LHCN-M2 (cell line): ENCODE measurements at places on chromosomes 16 and 17. TPM values are rescaled to one million over a fixed set of nuclear protein-coding genes. Genes with fewer than 3 reads are reported as not detected.
A peak's percentile ranks its signal among the peaks of the same experiment; 100 is the strongest.

The FBXW10B gene
- total RNA-seq = 0.83 and 1.1 TPM in 2 replicates

The SULT1A3 gene
- 2.6 and 5.4 TPM in 2 replicates for total RNA-seq

The TMC8 gene
- not detected in 2 replicates for total RNA-seq

The ZNF423 gene
- not detected in 2 replicates for total RNA-seq

DNA sequence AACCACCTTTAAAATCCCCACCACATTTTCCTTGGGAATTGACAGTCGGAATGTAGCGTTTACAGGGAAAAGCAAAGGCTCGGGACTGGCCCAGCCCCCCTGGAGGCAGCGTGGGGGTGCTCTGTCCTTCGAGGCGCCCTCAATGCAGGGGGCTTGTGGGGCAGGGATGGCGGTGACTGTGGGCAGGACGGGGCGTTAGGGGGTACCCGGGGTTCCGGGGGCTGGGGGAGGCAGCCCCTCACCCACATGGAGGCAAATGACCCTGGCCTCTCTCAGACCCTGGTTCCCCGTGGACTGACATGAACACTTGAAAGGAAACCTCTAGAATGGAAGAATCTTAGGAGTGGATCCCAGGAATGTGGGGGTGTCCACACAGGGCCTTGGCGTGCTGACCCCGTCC, 78.4 kb upstream of the GNG13 start:
- no peak for DNase-seq

DNA sequence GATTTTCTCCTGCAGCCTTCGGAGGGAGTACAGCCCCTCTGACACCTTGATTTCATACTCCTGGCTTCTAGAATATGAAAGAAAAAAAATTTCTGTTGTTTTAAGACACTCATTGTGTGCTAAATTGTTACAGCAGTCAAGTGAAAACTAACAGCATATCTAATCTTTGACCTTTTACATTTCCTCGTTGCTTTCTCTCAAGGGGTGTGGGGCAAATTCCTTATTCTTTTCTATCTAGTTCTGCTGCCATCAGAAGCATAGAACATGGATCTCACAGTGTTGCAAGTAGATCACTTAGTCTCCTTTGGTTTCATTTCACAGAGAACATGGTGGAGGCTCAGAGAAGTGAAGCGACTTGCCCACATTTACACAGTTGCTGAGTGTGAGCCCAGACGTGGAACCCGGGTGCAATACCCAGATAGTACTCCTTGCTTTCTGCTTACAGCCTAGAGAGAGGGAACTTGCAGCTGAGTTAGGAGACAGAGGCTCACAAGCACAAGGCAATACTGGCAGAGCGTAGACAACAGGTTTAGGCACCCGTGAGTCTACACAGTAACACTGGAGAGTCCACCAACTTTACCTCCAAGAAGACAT, 28.7 kb upstream of the MMD start:
- DNase-seq = no peak

DNA sequence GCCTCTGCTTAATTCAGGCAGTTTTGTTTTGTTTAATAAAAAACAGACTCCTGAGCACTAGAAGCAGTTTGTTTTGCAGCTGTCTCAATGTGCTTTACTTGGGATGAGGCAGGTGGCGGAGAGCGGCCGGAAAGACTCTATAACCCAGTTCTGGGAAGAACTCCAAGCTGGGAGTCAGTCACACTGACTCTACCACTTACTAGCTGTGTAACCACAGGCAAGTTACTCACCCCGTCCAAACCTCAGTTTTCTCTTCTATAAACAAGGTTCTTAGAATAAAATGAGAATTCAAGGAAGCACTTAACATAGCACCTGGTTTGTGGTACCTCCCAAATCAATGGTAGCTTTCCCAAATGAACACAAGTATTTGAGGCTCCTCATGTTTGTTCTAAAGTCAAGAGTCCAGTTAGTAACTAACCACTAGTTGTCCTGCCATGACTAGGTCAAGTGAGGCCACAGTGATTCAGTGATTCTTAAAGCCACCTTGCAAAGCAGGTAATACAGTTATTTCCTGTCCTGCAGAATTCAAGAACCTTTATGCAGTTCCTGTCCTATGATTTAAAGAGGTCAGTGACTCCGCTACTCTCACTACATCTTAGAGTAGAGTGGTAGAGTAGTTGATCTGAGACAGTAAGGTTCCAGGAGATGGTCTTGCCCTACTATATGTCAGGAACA, 2.7 kb downstream of the TXNDC17 start:
- DNase-seq = peak; percentile 96

DNA sequence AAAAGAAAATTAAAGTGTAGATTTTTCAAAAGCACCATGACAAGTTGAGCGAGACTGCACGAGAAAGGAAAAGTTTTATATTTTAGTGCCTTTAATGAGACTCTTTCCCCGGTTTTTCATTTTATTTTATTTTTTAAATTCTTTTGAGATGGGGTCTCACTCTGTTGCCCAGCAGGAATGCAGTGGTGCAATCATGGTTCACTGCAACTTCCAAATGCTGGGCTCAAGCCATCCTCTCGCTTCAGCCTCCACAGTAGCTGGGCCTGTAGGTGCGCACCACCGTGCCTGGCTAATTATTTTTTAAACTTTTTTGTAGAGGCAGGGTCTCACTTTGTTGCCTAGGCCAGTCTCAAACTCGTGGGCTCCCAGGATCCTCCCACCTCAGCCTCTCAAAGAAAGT, 5.7 kb upstream of the ATP2A3 start:
- DNase-seq = no peak

GRCh38 chr16:88977018-88977811, at the start of gene CBFA2T3:
Gene CBFA2T3, minus strand, starts transcription at chr16:88977207. Its CDS starts 400 bp downstream, at chr16:88976807.
- DNase-seq = no peak

DNA sequence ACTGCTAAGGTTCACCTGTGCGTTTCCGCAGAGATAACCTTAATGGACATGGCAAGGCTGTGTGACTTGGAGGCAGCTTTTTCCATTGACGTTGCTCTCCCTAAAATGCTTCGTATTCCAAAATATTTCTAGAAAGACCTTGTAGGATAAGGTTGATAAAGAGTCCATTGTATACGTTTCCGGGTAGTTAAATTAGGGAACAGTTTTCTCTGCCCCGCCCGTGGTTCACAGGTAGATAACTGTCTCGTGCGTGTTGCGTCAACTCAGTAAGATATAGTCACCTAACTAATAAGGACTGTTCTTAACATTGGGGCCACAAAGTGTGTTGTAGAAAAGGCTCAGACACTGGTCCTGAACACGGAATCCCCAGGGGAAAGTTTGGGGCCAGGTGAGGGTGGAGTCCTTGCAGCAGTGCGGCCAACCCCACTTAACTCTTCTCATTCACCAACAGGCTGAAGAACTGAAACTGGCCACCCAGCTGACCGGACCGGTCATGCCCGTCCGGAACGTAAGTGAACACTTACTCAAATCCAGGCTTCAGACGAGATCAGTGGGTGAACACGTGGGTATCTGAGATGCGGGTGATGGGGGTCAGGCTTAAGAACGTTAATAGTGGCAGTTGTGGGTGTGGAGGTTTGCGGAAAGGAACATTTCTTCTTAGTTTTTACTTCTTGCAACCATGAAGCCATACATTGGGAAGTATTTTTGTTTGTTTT, 1.6 kb downstream of the RPL13 start:
- DNase-seq = no peak

DNA sequence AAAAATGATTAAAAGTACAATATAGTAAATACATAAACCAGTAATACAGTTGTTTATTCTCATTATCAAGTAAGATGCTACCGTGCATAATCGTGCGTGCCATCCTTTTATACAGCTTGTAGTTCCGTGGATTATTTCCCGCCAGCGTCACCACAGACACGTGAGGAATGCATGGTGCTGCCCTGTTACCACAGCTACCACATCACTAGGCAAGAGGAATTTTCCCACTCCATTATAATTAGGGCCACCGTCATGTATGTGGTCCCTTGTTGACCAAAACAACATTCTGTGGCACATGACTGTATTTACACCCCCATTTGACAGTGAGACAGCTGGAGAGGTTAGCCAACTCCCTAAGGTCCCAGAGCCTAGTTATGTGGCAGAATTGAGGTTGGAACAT, 30.5 kb upstream of the LGALS9 start:
- DNase-seq = peak; percentile 90

- no peak for DNase-seq
Measured at GRCh38 chr17:80270836-80271235, 10.2 kb downstream of the RNF213 start.

DNA sequence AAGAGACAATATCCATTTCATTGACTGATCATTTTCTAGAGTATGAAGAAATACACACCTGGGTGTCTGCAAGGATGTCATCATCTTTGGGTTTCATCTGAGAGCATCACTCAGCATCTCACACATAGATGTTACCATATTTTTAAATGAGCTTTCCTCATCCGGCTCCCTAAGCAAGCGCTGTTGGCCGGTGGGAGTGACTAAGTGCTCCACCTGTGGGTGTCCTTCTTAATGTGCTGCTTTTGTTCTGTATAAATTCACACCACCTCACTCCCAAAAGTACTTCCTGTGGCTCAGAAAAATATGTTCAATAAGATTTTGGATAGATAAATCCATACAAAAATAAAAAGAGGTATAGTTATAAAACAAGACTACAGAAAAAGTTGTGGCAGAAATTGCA, 7.4 kb downstream of the SSTR2 start:
- peak; percentile 41 for DNase-seq

DNA sequence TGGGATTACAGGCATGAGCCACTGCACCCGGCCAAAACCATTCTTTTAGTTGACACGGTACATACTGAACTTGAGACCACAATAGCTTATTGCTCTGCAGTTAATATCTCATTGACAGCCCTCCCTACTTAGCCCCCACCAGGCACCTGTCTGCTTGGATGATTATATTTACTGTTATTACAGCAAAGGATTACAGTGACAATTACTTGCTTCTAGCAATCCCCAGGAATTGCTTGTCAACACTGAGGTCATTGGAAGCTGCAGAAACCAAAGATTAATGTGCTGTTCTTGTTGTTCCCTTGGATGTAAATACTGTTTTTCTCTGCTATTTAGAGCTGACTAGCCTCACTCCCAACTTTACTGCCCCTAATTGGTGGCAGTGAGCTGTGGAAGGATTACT, 211.2 kb downstream of the LGALS9B start:
- no peak for DNase-seq

DNA sequence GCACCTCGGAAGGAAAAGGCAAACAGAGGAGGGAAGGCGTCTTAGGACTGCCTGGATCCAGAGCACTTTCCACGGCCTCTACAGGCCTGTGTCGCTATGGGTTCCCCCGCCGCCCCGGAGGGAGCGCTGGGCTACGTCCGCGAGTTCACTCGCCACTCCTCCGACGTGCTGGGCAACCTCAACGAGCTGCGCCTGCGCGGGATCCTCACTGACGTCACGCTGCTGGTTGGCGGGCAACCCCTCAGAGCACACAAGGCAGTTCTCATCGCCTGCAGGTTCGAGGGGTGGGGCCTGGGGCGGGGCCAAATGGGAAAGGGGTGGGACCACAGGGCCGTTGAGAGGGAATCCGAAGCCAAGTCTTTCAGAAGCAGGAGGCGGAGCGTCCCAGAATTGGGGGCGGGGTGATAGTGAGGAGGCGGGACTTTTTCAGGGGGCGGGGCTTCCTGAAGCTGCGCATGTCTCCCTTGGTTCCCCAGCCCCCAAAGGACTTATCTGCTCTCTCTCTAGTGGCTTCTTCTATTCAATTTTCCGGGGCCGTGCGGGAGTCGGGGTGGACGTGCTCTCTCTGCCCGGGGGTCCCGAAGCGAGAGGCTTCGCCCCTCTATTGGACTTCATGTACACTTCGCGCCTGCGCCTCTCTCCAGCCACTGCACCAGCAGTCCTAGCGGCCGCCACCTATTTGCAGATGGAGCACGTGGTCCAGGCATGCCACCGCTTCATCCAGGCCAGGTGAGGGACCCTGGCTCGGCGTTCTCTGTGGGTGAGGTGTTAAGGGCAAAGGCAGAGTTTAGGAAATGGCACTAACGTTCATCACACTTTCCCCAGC, 939 bp downstream of the BCL6B start:
- DNase-seq = peak; percentile 60

- peak; percentile 80 for DNase-seq
Measured at GRCh38 chr17:78759203-78759968, 22.7 kb downstream of the CYTH1 start.

GRCh38 chr16:72099377-72099818, 5.8 kb downstream of the DHX38 start:
- DNase-seq = peak; percentile 54

GRCh38 chr17:76376318-76377133, 7.9 kb upstream of the SPHK1 start:
- no peak for DNase-seq

GRCh38 chr17:45108595-45109521, 23.5 kb downstream of the PLCD3 start:
- no peak for DNase-seq

GRCh38 chr16:84735849-84736586, 36.2 kb downstream of the USP10 start:
- DNase-seq = no peak

DNA sequence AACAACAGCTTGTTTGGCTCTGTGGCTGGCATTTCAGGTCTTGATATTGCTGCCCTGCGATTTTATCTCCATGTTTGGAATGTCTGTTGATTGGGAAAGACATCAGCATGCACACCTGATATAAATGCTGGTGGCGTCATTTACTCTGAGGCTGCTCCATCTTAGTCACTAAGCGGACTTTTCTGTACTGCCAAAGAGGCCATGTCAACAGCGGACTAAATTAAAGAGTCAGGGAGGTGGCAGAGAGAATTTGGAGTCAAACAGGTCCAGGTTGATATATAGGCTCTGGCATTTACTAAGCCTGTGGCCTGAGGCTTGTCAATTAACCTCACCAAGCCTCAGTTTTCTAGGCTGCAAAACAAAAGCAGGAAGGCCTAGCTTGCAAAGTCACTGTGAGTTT, 6.2 kb downstream of the RBFOX1 start:
- no peak for DNase-seq

DNA sequence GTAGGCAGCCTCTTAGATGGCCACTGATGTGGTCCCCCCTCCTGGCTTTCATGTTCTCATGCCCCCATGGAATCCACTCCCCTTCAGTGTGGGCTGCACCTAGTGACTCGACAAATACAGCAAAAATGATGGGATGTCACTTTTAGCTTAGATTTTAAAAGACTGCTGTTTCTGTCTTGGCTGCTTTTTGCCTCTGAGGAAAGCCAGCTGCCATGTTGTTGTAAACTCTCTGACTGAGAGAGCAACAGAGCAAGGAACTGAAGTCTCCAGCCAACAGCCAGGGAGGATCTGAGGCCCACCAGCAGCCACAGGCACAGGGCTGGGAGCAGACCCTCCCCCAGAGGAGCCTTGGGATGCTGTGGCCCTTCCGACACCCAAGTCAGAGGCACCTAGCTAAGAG, 60.6 kb upstream of the MARCHF10 start:
- no peak for DNase-seq

DNA sequence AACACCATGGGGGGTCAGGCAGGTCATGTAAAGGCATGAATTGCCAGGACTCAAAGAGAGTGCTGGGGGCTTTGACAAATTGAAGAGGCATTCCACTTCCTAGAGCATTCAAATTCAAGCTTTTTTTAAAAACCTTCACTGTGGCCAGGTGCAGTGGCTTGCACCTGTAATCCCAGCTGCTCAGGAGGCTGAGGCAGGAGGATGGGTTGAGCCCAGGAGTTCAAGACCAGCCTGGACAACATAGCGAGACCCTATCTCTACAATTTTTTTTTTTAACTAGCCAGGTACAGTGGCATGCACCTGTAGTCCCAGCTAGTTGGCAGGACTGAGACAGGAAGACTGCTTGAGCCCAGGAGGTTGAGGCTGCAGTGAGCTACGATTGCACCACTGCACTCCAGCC, 17.2 kb downstream of the ABCC12 start:
- DNase-seq = no peak

- no peak for DNase-seq
Measured at GRCh38 chr17:17108451-17109049, 66.3 kb downstream of the MPRIP start.

- no peak for DNase-seq
Measured at GRCh38 chr17:59766491-59766890, 59.0 kb downstream of the VMP1 start.
